ENCODE measurements at places on chromosomes 12 and 14.

- DNase-seq: no peak
Observed at GRCh38 chr14:95339301-95339865, 19.7 kb upstream of the CLMN start.

- no peak for DNase-seq
Observed at GRCh38 chr12:85664429-85664828, 171.8 kb downstream of the RASSF9 start.

DNA sequence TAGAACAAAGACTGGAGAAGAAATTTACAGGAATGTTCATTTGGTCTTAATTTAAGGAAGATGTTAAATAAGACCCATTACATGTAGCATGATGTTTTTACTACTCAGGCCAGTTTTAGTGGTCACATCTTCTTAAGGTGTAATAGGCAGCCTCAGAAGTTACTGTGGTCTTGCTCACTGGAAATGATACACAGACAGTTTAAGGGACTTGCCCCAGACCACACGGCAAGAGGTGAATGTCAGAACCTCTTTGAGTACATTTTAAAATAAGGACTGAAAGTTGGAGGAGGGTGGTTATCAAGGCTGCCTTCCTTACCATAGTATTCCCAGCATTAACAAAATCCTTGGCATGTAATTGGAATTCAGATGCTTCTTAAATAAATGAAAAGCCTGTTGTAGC lies 37.9 kb downstream of the LRRK2 start:
- no peak for DNase-seq

DNA sequence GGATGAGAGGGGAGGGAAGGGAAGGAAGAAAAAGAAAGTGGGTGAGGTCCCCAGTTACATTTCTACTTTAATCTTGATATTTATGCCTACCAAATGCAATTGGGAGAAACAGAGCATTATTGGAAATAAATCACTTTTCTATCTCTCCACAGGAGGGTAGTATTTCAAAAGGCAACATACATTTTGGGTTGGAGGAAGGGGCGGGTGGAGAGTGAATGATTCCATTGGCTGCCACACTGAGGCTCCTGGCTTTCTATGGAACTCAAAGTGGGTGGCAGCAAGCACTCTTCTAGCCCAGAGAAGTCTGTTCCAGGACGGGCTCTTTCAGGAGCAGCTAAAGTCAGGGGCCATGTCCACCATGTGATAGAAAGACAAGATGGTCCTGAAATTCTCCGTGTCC lies 441.3 kb downstream of the DAD1 start:
- no peak for DNase-seq

GRCh38 chr12:107318556-107318805 lies 225.1 kb upstream of the CRY1 start:
- DNase-seq: no peak

- DNase-seq: no peak
Observed at GRCh38 chr12:121543786-121544185, 37.0 kb downstream of the KDM2B start.

- DNase-seq: no peak
Observed at GRCh38 chr12:124434951-124435805, 132.2 kb downstream of the NCOR2 start.

- no peak for DNase-seq
Observed at GRCh38 chr12:92574051-92574783, 128.6 kb upstream of the PLEKHG7 start.

GRCh38 chr14:51603495-51603894 lies 48.2 kb upstream of the FRMD6 start:
- DNase-seq: no peak

- DNase-seq: no peak
Observed at GRCh38 chr12:48973941-48974673, 2.6 kb upstream of the WNT10B start.

GRCh38 chr12:90207799-90208198 lies 499.2 kb upstream of the ATP2B1 start:
- DNase-seq: no peak

- DNase-seq: no peak
Observed at GRCh38 chr14:104353221-104353920, 215.0 kb downstream of the KIF26A start.

GRCh38 chr14:67221248-67221981 lies 19.8 kb upstream of the PALS1 start:
- DNase-seq: no peak

GRCh38 chr14:105281371-105282097 lies 19.3 kb downstream of the BRF1 start:
- no peak for DNase-seq

DNA sequence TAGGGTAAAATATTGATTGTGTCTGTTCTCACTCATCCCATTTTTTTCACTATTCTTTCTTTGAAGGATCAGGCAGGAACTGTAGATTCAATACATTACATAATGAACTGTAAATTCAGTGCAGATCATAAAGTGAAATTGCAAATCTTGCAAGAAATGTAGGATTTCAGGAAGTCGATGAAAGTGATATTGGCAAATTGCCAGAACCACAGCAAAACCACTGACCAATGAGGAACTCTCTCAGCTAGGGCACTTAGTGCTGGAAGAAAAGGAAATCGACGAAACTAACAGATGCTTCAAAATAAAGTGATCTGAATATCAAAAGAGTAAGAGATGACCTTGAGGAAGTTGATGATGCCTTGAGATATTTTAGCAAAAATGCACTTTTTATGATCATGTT lies 157.6 kb downstream of the AACS start:
- no peak for DNase-seq

- no peak for DNase-seq
Observed at GRCh38 chr12:29735604-29736003, 48.1 kb downstream of the TMTC1 start.

- no peak for DNase-seq
Observed at GRCh38 chr12:43973993-43974392, 138.1 kb downstream of the TMEM117 start.

DNA sequence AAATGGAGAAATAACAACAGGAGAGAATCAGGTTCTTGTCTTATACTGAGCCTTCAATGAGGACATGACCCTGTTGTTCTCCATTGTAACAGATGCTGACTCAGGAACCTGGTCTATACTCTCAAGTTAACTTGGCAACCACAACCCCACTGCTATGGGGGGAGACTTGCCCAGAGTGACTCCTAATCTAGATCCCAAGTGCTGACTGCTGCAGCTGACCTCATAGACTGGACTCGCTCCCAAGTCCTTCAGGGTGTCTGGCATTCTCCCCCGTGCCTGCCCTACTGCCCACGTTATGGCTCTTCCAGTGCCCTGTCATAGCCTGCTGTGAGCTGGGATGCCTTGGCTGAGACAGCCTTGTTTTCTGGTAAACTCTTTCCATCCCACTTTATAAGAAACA lies 37.1 kb downstream of the NID2 start:
- DNase-seq: no peak

GRCh38 chr12:14393751-14394150 lies 28.3 kb downstream of the ATF7IP start:
- no peak for DNase-seq

DNA sequence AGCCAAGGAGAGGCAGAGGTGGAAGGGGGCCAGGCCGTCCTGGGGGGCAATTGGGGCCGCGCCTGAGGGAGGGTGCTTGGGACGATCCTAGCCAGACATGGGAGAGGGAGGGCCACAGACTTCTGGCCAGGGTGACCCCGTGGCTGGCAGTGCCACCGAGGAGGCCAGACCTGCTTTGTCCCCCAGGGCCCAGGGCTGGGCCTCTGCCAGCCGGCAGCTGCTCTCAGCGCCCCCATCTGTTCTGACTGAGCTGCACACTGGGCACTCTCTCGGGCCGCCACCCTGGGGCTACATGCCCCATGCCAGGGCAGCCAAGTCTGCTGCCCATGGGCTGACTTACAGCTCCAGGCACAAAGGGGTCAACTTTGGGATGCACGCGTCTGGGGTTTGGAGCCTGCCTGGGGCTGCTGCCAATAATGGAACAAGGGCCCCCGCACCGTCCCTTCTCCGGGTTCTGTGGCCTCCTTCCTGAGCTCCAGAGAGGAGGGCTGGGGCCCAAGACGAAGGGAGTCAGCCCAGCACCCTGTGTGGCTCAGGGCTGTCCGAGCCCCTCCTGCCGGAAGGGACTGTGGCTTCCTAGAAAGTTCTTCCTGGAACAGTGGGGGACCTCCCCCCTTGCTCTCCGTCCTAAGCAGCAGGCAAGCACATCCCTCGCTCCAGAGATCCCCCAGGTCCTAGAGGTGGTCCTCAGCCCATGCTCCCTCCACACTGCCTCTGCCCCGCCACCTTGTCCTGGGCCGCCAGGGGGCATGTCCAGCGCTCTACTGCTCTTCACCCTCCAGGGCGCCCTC lies 1.1 kb downstream of the ADSS1 start:
- no peak for DNase-seq

DNA sequence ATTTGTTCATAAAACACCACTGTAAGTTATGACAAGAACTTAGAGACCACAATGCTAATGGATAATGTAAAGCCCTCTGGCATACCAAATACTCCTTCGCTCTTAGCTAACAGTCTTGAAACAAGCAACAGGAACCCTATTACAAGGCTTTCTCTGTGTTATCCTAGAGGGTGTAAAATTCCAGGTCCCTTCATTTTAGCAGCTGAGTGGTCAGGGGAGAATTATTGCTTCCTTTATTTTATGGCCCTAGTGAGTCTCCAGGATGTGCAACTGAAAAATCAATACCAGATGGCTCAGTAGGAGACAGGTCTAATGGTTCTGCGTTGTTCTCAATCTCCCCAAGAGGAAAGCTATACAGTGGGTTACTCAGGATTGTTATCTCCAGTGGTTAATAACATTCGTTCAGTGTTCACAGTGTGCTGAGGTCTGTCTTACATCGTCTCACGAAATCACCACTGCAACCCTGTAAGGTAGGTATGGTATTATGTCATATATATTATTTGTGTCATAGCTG lies 172.7 kb upstream of the CNOT2 start:
- DNase-seq: no peak

DNA sequence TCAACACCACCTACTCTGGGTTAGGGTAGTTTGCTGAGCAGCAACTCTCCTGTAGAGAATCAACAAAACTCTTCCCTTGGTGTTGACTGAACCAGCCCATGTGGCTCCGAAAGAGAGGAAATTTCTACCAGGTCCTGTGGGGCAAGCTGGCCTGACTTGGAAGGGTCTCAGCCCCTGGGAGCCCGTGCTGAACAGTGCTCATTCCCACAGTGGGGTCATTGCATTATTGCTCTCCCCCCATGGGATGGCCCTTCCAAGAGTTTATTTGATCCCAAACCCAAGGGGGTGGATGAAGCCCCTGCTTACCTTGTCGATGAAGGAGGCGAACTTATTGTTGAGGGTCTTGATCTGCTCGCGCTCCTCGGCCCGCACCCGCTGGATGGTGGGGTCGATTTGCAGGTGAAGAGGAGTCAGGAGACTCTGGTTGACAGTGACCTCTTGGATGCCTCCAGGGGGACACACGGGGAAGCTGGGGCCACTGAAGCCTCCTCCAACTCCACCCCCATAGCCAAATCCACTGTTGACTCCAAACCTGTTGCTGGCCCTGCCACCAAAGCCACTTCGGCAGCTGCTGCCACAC lies 580 bp downstream of the KRT75 start:
- no peak for DNase-seq

GRCh38 chr14:55136241-55136640 lies 7.2 kb downstream of the LGALS3 start:
- no peak for DNase-seq

- no peak for DNase-seq
Observed at GRCh38 chr14:57835766-57836165, 30.1 kb downstream of the SLC35F4 start.

- no peak for DNase-seq
Observed at GRCh38 chr12:24396224-24396623, 446.8 kb upstream of the SOX5 start.

DNA sequence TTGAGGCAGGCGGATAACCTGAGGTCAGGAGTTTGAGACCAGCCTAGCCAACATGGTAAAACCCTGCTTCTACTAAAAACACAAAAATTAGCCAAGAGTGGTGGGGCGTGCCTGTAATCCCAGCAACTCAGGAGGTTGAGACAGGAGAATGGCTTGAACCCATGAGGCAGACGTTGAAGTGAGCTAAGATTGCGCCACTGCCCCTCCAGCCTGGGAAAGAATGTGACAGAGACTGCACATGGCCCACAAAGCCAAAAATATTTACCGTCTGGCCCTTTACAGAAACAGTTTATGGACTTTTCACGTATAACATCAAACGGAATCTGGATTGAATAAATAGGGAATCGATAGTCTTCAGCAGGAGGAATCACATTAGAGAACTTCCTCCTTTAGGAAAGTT lies 3.5 kb downstream of the RSRC2 start:
- no peak for DNase-seq

GRCh38 chr14:21068521-21069387 lies 1.4 kb upstream of the ARHGEF40 start:
- no peak for DNase-seq

DNA sequence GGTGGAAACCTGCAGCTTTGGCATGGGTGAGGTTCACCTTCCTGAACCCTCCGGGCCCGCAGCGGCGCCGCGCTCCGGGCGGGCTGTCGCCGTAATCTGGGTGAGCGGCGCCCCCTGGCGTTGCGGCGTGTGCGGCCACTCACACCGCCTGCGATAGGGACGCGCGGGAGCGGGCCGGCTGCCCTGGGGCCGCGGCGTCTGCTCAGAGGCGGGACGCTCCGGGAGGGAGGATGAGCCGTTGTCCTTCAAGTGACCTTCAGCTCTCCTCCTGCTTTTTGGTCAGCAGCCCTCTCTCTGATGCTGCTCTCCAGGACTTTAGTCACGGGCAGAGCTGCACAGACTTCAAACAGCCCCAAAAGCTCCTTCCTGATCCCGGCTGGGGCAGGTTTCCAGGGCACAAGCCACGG lies 211.7 kb upstream of the FKBP4 start:
- peak; percentile 25 for DNase-seq

GRCh38 chr14:56219666-56220413 lies 101.6 kb downstream of the PELI2 start:
- no peak for DNase-seq

Measured in stimulated activated CD8-positive, alpha-beta memory T cell treated with anti-CD3 and anti-CD28 coated beads, Interleukin-7, amount 100 ng/mL, for 48 hours (primary cell).